Stimulated activated CD4-positive, alpha-beta T cell treated with anti-CD3 and anti-CD28 coated beads, Interleukin-2, amount 100 ng/mL, for 24 hours (primary cell): ENCODE measurements at places on chromosomes 7 and 10.

DNA sequence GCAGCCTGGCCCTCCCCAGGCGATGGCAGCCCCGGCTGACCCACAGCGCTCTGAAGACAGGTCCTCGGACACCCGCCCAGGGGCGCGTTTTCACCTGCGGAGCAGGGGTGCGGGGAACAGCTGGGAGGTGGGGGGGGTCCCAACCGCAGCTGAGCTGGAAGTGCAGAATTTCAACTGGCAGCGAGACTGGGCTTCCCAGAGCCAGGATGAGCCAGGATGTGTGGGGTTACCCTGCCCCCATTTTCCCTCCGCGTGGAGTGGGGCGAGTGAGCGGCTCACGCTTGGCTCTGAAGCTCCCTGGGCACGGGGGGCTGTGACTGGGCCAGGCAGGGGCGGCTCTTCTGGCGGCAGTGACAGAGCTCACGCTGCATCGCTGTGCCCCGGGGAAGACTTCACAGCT lies 70.2 kb downstream of the DNAJB6 start:
- no peak for DNase-seq

DNA sequence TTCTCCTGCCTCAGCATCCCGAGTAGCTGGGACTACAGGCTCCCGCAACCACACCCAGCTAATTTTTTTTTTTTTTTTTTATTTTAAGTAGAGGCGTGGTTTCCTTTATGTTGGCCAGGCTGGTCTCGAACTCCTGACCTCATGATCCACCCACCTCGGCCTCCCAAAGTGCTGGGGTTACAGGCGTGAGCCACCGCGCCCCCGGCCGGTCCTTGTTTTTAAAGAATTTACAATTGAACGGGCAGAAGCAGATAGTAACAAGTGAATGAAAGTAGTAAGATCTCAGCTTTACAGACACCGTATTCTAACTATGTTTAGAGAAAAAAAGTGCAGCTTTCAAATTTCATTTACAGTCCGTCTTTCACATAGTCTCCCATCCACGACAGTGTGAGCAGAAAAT lies 112.5 kb upstream of the VWC2 start:
- no peak for DNase-seq

DNA sequence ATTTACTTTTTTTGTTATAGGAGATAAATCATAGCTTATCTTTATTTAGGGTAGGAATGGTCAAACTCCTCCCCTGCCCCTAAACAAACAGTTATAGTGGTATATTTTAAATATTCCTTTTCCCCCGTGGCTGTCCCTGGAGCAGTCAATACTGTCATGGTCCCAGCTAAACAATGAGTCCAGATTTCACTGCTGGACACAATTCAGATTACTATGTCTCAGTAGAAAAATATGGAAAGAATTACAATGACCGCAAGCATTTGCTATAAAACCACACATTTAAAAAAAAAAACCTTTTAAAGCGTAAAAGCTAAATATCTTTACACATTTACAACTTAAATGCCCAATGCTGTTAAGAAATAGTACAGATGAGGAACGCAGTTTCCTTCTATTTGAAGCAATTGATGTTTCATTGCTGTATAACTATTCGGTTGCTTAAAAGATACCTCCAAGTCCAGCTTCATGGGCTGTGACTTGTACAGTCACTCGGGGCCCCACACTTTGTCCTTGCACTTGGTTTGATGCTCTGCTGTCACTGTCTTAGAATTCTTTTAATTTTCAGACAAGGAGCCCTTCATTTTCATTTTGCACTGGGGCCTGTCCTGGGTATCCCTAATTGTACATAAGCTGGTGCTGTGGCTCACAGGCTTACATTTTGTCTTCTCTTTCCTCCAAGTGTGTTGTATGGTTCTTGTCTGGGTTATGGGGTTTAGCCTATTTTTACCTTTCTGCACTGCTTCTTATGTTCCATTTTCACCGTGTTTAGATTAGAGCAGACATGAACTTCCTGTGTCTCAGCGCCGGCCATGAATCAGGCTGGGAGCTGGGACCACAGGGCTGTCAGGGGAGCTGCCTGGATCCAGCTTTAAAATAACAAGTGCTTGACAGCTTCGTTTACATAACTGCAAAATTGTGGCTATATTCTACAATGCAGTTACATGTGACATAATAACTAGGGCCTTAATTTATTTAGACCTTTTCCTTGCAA lies 530.2 kb upstream of the FZD8 start:
- DNase-seq, result no peak

- no peak for DNase-seq
These were observed 153.8 kb downstream of the AMPH start for GRCh38 chr7:38477333-38477732.

DNA sequence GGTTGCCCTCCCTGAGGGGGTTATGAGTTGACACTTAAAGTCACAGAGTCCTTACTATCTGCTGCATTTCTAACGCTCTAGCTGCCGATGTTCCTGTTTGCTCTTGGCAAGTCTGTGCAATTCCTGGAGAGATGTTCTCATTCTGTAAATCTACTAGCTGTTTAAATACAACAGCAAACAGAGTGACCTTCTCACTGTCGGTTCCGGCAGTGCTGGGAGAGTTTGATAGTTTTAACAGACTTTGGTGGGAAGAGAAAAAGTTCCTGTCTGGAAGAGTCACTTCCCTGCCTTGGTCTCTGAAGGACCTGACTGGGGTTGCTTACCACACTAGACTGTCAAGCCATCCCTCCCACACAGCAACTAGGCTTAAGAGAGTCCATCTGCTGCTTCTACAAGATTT lies 63.3 kb upstream of the ELMO1 start:
- DNase-seq, result no peak

DNA sequence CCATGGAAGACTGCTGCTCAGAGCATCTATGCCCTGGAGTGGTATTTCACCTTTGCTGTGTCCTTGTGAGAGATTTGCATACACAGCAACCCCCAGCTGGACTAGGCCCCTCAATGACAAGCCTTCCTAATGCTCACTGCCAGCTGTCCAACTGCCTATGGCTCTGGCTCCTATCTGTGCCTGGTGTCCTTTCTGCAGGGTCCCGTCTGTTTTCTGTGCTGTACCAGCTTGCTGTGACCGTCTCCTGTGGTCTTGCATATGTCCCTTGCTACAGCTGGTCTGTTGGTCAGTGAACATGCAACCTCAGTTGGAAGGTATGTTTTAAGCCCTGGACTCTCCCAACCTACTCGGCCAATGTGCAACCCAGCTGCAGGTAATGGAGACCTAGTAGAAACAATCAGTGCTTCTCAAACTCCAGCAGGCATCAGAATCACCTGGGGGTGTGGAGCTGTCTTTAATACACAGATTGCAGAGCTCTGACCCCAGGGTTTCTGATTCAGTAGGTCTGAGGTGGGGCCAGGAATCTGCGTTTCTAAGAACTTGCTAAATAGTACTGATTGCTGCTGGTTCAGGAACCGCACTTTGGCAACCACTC lies 306.4 kb upstream of the ZNF32 start:
- no peak for DNase-seq

GRCh38 chr7:129525225-129525862 lies 23.0 kb downstream of the SMKR1 start:
- DNase-seq, result no peak

DNA sequence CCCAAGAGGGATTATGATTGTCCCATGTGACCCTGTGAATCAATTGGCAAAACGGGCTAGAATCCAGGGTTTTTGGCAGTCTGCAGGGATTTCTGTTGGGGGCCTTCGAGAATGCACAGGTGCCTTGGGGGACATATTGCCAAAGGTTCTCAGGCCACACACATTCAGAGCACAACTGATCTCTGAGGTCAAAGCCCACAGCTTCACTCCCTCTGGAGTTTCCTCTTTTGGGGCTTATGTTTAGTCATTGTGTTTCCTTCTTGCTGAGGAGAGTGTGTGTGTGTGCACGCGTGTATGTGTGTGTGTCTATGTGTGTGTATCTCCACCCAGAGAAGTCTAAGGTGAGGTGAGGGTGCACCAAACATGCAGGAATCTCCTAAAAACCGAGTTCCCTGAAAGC lies 8.8 kb downstream of the PPIF start:
- DNase-seq, result no peak

GRCh38 chr10:61376908-61377368 lies 76.2 kb downstream of the TMEM26 start:
- no peak for DNase-seq

GRCh38 chr7:122984021-122984420 lies 11.5 kb downstream of the TAS2R16 start:
- DNase-seq, result no peak

DNA sequence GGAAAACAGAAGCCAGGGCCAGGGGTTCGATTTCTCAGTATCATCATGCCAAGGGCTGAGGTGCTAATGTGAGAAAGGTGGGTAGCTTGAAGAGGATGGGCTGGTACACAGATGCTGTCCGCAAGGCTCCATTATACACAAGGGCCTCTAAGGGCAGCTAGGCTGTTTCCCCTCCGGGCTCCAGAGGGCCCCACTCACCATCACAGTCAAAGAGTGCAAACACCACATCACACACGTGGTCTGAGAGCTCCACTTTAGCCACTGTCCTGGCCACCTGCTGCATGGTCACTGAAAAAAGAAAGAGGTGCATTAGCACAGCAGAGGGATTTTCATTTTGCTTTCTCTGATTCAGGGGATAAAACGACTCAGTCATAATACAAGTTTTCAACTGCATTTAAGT lies 20.9 kb upstream of the DNAJB12 start:
- DNase-seq, result no peak

DNA sequence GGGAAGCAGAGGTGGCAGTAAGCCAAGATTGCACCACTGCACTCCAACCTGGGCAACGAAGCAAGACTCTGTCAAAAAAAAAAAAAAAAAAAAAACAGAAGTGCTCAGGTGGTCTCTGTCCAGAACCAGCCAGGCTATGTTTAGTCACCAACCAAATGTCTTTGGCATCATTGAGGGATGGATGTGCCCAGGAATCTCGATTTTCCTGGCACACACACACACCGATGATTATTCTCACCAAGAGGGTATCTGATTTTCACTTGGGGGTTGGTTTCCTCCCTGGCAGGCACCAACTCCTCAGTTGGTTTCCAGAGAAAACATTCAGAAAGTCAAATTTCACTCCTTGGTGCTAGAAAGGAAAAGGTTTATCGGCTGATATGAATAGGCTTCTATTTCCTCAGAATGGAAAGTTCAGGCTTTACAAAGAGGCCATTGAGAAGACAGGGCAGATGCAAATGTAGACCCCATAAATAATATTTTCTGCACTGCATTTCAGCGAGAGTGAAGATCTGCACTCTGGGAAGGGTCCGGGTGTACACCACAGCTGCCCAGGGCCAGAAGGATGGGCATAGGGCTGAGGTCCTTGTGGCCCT lies 154.8 kb downstream of the TNS3 start:
- no peak for DNase-seq

DNA sequence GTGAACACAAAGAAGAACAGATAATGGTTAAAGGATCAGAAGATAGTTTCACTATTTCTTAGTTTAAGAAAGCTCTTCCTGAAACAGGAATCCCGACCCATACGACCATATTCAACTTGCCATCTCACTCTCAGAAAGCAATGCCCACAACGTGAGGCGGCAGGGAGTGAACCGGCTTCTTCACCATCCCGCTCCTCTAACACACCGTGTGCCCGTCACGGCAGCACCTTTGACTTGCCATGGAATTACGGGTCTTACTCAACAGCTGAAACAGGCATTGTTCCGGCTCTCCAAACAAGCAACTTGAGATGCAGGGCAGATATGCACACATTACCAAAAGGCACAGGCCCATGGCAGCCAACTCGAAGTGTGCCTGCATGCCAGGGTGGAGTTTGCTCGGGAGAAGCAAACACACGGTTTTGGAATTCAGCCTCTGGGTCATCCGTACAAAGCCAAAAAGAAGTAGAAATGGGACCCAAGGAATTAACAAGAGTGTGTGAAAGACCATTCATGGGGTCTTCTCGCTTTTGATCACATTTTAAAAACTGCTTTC lies 293.6 kb downstream of the DNAJB6 start:
- no peak for DNase-seq

DNA sequence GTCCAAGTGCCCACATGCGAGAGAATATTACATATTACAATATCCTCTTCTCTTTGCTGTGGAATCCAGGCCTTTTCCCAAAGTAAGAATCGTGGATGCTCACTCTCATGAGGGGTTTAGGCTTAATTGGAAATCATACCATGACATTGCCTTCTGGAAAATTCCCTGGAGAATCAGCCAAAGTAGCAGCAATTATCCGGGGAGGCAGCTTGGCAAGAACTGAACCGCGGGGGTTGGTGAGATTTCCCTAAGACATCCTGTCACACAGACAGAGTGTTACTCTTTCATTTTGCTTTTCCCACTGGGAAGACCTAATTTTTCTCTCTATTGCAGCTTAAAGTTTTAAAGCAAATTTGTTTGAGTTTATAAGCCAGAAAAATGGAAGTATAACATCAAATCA lies 463.6 kb upstream of the DPP6 start:
- DNase-seq, result no peak

DNA sequence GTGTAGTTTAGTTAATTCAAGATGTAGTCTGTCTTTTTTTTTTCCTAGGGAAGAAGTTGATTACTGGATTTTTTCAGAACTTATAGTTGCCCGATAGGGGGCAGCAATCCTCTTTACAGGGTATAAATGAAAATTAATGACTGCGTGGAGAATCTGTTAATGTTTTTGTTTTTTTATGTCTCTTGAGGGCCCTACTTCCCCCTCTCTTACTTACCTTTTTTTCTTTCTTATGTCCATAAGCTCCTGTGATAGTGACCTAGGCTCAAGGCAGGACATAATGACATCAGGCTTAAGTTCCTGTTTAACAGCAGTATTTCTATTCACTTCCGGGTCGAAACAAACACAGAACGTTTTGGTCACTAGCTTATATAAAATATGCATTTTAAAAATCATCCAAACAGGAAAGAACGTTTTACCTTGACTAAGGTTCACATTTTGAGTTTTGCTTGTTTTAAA lies 18.8 kb downstream of the CDC123 start:
- peak; percentile 62 for DNase-seq

DNA sequence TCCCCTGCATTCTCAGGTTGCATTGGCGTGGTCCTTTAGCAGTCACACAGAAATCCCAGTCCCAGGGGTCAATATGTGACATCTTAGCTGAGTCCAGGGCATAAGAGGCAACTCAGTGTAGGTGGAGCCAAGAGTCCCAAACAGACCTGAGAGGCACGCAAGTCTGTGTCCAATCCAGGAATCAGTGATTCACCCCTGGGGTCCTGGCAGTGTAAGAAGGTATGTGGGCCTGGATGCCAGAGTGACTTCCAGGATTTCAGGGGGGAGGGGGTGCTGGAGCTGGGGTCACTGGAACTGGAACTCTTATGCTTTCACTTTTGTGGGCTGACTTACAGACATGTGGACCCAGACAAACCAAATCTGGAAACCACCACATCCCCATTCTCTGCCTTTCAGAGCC lies 26.8 kb downstream of the FRMPD2 start:
- DNase-seq, result no peak

- peak; percentile 38 for DNase-seq
These were observed at the start of gene SMARCD3 for GRCh38 chr7:151248346-151249033. Gene SMARCD3, minus strand, starts transcription at chr7:151248694. Its CDS starts 132 bp downstream, at chr7:151248562.

- DNase-seq, result no peak
These were observed 294.4 kb downstream of the BICC1 start for GRCh38 chr10:58806970-58807628.

DNA sequence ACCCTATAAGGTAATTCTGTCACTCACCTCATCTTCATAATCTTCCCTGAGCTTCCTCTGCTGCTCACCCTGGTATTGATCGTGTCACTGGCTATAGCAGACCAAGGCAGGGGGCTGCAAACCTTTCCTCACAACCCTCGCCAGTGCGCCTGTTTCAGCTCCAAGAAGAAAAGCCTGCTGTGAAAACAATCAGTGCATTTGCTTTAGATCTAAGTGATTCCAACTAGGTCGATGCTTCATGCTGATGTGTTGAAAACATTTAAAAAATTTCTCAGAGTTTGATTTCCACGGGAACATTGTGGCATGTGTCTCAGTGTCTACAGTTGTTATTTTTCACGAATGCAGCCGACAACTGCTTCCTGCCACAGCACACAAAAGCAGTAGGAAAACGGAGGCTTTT lies 27.3 kb downstream of the POU6F2 start:
- DNase-seq, result no peak

GRCh38 chr7:120628251-120628650 lies 229.7 kb downstream of the TSPAN12 start:
- no peak for DNase-seq
